Activated naive CD8-positive, alpha-beta T cell treated with anti-CD3 and anti-CD28 coated beads for 36 hours (primary cell): ENCODE measurements at places on chromosomes 3 and 15. TPM values are rescaled to one million over a fixed set of nuclear protein-coding genes. Genes with fewer than 3 reads are reported as not detected.

BHLHE40 gene
- total RNA-seq, result 292 TPM

DNA sequence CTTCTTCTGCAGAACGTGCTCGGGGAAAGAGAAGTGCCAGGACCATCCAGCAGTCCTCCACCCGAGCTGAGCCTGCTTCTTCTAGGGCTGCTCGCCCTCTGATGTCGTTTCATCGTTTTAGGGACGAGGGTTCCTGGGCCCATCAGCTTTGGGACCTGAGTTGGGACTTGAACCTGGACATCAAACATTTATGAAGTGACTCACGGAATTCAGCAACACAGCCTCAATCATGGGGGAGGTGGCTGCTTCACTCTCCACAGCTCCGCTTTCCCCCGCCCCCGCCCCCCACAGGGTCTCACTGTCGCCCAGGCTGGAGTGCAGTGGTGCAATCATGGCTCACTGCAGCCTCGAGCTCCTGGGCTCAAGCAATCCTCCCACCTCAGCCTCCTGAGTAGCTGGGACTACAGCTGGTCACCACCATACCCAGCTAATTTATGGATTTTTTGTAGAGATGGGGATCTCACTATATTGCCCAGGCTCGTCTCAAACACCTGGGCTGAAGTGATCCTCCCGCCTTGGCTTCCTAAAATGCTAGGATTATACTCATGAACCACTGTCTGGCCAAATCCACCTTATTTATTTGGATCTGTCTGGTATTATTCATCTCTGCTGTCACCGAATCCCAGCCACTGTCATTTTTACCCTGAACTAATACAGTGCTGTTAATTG, 725 bp upstream of the SCAMP2 start:
- DNase-seq, result peak; percentile 19

- no peak for DNase-seq
Measured at GRCh38 chr3:126607214-126607908, 47.6 kb downstream of the TXNRD3 start.

SEMA3F gene
- 0.10 TPM for total RNA-seq

- DNase-seq, result no peak
Measured at GRCh38 chr3:10419637-10420232, 85.7 kb downstream of the ATP2B2 start.

DNA sequence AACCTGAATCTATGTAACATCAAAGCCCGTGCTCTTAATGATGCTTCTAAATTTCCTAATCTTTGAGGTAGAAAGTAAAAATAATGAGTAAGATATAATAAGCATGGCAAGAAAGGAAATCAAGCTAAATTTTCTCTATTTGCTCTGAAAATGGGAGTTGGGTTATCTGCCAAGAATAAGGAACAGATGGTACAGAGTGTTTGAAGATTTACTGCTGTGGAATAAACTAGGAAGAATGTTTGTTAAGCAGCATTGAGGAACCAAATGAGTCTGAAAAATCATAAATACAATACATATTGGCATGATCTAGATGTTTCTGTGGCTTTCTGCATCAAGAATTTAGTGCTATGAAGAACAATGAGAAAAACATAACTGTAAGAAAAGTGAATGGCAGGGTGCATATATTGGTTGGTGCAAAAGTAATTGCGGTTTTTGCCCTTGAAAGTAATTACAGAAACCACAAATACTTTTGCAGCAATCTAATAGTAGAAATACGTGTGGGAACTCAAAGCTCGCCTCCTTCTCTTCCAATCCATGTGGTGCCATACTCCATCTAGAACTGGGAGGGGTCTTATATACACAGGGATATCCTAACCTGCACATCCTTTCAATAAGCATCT, 87.6 kb downstream of the SUCNR1 start:
- DNase-seq, result no peak

DNA sequence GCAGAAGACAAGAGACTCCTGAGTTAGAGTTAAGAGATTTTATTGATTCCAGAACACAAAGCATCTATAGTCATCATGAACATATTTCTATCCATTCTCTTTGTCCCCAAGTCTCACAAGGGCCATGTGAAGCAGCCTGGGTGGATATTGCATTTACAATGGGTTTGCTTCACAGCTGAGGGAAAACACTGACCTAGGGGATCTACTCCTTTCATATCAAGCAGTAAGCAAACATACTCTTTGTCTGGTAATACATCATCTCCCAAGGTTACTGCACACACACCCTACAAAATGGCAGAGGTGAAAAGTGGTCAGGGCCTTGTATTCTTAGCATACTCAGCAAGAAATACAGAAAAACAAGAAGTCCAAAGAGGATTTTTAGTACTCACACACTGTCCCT, 267.7 kb upstream of the BCHE start:
- no peak for DNase-seq

SI gene
- not detected for total RNA-seq

- no peak for DNase-seq
Measured at GRCh38 chr15:74799255-74799855, 13.3 kb upstream of the LMAN1L start.

DNA sequence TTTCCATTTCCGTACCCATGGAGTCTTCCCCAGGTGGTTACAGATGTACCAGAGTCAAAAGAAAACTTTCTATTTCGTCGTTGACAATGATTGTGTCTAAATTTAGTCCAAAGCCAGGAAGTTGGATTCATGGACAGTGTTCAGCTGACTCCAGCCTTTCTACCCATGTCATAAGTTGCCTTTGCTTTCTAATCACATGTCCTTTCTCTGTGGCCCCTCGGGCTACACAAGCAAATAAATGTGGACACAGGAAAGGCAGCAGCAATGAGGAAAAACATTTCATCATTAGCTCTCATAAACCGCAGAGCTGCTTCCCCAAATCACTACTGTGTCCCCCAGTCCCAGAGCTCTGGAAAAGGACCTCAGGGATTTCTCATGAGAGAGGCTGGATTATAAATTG, 82.0 kb downstream of the USF3 start:
- no peak for DNase-seq

DNA sequence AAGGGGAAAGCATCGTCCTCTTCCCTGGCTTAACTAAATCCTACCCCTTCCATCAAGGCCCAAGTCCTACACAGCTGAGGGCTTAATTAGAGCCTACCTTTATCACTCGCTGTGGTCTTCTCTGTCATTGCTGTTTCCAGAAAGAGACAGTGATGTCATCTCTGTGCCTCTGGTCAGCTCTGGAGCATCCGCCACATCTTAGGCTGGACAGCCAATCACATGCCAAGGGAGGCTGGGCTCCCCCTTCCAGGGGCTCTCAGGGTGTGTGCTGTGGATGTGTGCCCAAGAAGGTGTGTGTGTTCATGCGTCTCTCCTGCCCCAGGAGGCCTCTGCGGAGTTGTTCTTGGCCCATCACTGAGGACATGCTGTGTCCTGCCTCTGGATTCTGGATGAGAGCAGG, 42.8 kb downstream of the CHST14 start:
- DNase-seq, result no peak

DNA sequence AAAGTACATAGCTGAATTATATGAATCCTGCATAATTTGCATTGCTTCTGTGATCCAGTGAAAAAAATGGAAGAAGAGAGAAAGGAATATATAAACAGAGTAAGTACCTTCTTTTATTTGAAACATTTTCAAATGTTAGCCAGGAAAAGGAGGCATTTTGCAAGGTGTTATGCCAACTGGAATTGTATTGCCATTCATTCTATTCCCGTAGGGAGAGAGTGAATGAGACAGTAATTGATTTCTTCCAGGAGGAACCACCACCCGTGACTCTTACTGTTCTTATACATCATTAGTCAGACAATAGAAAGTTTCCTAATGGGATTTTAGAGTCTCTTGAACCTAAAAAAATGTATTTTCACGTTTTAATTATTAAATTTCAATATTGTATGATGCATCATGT, 324.1 kb upstream of the ALCAM start:
- no peak for DNase-seq

ST8SIA2 gene
- not detected for total RNA-seq

GRCh38 chr3:186638259-186638658, 1.9 kb upstream of the FETUB start:
- no peak for DNase-seq

- no peak for DNase-seq
Measured at GRCh38 chr3:196721097-196721496, 8.9 kb downstream of the PIGX start.

CHRNA5 gene
- total RNA-seq, result 7.3 TPM

- DNase-seq, result no peak
Measured at GRCh38 chr3:172698631-172699030, 12.2 kb downstream of the NCEH1 start.

CPA3 gene
- total RNA-seq, result not detected

- no peak for DNase-seq
Measured at GRCh38 chr15:29904757-29905417, 82.6 kb upstream of the TJP1 start.

DNA sequence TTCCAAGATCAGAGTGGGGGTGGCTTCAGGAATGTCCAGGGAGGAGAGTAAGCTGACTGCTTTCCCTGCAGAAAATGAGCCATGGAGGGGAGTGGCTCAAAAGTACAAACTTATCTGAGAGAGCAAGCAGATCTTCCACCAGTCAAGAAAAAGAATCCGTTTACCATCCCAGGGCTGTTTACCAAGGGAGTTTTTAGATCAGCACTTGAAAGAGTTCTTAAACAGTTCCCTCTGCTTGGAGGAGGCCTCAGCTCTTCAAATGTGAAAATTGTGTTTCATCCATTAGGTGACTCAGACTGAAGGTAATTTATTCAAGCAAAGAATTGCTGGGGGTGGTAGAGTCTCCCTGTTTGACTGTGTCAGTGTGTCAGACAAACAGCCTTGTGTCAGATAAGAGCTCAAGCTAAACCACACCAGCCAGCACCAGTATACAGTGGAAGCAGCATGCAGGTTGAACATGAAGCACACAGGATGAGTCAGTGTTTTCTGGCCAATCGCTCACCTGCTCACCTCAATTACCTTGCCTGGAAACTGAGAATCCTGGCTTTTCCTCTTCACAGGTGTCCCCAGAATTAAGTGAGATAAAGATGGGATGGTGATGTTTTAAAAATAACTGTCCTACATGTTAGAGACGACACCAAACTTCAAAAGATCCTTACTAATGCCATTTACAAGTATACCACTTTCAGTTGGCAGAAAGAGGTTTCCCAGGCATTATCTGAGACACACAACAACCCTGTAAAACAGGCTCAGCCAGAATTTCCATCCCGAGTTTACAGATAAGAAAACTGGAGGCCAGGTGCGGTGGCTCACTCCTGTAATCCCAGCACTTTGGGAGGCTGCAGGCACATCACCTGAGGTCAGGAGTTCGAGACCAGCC, 21.7 kb downstream of the SH3BP5 start:
- peak; percentile 71 for DNase-seq

GRCh38 chr3:111796566-111796965, 62.5 kb upstream of the PHLDB2 start:
- DNase-seq, result no peak

DNA sequence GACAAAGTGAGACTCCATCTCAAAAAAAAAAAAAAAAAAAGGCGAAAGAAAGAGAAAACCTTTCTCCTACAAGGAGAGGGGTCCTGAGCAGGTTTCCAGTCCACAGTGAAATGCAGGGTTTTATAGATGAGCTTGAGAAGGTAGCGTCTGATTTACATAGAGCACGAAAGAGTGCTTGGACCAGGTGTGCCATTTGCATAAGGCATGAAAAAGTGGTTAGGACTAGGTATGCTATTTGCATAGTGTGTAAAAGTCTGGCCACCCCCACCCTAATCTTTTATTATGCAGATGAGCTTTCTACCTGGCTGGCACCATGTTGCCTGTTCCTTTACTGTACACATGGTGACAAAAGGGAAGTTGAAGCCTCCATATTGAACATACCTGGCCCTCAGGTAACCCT, 13.6 kb upstream of the RNU6-1 start:
- no peak for DNase-seq

DNA sequence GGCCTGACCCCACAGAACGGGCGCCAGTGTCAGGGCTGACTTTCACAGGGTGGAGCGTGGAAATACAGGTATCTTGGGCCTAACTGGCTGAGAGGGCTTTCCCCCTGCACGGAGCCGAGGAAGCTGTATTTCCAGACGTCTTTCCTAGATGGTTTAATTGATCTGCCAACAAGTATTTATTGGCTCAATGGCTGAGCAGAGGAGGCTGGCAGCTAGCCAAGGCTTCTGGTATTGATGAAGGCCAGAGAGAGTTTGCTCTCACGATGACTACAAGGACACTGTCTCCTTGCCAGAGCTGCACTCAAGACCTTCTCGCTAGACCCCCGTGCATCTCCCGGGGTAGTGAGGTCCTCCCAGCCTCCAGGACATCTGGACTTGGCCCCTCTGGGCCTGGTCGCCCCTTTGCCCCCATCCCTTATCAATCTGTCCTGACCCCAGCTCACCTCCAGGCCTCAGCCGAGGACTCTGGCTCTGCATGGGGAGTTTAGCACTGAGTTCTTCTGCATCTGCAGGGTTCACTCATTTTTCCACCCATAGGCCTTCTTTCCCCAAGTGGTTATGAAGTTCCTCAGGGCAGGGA, 20.6 kb downstream of the SPSB4 start:
- DNase-seq, result no peak

GRCh38 chr3:123448536-123449101, at the start of gene ADCY5:
ADCY5 (minus strand) TSS chr3:123449090; CDS start chr3:123448545, 545 bp downstream.
- peak; percentile 17 for DNase-seq
